CD4-positive, alpha-beta T cell treated with Interleukin-10 for 1 hour (primary cell): ENCODE measurements at places on chromosomes 3 and 15.

GRCh38 chr3:186115239-186115996 lies 6.5 kb upstream of the ETV5 start:
- DNase-seq: no peak

- DNase-seq: no peak
These were observed 22.2 kb downstream of the SCG5 start for GRCh38 chr15:32663671-32664070.

GRCh38 chr15:90097475-90097874 lies 4.8 kb downstream of the IDH2 start:
- DNase-seq: peak; percentile 79

DNA sequence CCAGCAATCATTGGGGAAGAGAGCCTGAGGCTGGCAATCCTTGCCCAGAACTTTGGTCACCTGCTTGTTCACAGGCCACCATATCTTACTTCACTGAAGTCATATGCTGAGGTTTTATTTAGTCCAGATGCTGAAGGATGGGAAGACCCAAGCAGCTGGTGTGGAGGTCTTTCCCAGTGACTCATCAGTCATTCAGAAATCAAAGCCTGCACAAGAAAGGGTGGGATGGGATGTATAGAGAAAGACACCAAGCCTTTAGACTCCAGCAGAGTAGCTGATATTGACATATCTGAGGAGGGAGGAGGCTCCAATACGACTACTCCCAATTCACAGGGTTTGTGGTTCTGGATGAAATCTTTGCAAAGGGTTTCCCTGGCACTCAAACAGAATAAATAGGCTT lies 13.0 kb upstream of the PHLDB2 start:
- DNase-seq: no peak

- no peak for DNase-seq
These were observed 18.7 kb downstream of the NFKBIZ start for GRCh38 chr3:101867996-101868395.

DNA sequence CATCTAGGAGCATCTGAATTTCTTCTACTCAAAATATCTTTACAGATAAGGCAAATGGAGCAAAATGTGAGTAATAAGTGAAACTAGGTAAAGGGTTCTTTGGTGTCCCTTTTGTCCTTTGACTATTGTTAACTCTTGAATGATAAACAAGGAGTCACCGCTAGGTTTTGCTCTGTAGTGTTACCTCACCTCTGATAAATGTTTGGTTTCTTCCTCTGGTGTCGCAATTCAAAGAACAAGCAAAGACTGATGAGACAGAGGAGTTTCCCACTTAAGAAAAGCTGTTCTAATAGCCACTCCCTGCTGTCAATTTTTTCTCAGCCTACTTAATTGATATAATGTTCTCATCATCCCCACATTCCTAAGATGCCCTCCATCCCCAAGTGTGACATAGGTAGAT lies 925.9 kb downstream of the IGSF11 start:
- DNase-seq: no peak

- DNase-seq: no peak
These were observed 25.0 kb upstream of the DGKG start for GRCh38 chr3:186386883-186387560.

GRCh38 chr15:101137312-101137940 lies 114.4 kb downstream of the CHSY1 start:
- DNase-seq: no peak

GRCh38 chr3:123153125-123154019 lies 48.4 kb upstream of the SEC22A start:
- DNase-seq: no peak

GRCh38 chr3:8658306-8659212 lies 14.0 kb upstream of the SSUH2 start:
- DNase-seq: peak; percentile 6

- DNase-seq: no peak
These were observed 980 bp downstream of the DALRD3 start for GRCh38 chr3:49017229-49017970.

- DNase-seq: no peak
These were observed 103.2 kb downstream of the TBC1D5 start for GRCh38 chr3:17639257-17639656.

GRCh38 chr3:160801386-160802118 lies 45.5 kb downstream of the PPM1L start:
- peak; percentile 40 for DNase-seq

DNA sequence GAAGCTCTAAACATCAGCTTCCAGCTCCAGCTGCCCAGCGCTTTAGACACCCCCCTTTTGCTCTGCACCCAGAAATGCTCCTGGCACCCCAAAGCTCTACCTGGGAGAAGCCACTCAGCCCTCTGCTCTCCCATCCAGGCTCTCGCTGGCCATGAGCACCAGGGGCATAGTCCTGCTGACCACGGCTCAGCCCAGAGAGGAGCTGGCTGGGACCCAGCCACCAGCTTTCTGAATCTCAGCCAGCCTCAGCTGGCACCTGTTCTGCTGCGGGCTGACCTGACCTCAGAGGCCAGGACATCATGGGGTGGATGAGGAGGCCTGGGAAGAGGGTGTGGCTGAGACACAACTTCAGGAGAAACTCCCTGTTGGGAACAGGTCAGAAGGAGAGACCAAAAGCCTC lies 8.6 kb downstream of the NTRK3 start:
- no peak for DNase-seq

DNA sequence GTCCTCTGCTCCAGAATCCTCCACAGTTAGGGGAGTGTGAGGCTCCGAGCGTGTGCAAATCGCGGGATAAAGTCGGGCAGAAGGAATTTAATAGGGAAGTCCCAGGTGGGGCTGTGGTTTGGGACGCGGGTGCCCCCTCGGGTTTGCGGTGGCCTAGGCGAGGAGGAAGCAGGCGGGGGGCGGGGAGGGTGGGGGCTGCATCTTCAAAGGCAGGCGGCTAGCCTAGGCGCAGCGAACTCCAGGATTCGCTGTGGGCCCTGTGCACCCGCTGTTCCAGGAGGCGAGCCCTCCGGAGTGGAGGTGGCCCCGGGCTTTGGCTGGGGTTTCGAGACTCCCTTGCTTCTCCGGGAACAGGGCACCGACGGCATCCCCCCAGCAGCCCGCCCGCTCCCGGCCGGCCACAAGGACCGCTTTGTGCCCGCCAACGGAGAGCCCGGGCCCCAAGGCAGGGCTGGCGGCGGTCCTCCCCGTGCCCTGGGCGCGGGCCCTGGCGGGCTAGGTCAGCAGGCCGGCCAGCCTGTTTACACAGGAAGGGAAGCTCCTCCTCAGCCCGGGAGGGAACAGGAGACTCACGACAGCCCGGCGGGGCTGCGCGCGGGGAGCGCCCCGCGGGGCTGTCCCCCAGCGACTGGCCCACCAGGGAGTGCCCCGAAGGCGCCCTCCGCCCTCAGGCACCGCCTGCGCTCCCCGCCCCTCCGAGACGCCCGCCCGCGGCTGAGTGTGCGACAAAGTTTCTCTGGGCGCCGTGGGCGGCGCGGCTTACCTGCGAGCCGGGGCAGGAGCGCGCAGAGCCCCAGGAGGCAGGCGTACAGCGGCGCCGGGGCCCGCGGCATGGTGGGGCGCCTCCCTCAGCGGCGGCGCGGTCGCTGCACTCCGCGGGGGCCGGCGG lies 753 bp downstream of the ITGB5 start:
- peak; percentile 13 for DNase-seq

- no peak for DNase-seq
These were observed 42.9 kb downstream of the CHDH start for GRCh38 chr3:53803124-53803815.

DNA sequence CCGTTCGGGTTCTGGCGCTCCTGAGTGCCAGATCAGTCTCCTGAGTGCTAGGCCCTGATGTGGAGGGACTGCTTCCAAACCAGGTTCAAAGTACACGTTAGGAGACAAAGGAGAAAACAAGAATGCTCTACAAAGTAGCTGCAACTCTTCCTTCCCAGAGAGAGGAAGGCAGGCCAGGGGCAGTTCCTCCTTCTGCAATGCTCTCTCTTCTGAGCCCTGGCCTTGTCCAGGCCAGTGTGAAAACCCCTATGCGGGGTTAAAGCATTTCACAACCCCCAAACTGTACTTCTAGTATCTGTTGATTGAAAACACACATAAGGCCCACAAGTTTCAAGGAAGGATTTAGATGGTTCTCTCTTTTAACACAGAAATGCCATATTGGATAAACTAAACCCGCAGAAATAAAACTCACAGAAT lies 9.7 kb upstream of the CALML4 start:
- DNase-seq: no peak

- DNase-seq: no peak
These were observed 105.6 kb upstream of the ROPN1 start for GRCh38 chr3:124097362-124098131.
